Effector memory CD8-positive, alpha-beta T cell (primary cell): ENCODE measurements at places on chromosomes 16 and 17.

- DNase-seq = no peak
Measured at GRCh38 chr16:71675380-71675779, 49.1 kb downstream of the PHLPP2 start.

DNA sequence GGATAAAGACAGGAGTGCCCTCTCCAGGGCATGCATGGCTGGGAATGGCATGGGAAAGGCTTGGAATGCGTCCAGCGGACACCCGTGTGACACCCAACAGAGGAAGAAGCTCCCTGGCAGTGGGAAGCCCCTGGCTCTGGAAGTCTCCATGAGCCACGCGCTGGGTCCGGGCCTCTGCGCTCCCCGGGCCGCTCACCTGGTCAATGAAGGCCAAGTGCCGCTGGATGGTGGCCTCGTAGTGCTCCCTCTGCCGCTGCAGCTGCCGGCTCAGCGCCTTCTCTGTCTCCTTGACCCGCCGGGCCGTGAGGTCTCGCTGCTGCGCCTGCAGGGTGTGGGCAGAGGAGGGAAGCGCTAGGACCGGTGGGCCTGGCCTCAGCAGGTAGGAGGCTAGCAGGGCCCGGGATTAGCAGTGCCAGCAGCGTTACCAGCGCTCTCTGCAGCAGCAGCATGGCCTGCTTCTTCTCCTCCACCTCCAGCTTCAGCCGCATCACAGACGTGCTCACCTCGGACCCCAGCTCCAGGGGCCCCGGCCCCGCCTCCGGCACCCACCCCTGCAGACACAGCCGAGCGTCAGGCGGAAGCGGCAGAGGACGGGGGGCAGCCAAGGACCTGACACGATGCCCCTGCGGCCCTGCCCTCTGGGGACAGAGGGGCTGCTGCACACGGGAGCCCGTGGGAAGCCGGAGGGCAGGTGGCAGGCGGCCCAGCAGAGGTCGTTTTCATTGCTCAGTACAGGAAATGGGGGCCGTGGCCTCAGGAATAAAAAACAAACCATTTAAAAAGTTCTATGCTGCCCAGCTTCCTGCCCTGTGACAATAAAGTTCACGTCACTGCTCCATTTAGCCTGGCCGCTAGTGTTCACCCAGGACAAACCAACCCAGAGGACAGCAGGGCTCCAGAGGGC is 26.0 kb downstream of the CEP131 start:
- DNase-seq = no peak

- DNase-seq = no peak
Measured at GRCh38 chr16:79092846-79093245, 507.7 kb downstream of the MAF start.

DNA sequence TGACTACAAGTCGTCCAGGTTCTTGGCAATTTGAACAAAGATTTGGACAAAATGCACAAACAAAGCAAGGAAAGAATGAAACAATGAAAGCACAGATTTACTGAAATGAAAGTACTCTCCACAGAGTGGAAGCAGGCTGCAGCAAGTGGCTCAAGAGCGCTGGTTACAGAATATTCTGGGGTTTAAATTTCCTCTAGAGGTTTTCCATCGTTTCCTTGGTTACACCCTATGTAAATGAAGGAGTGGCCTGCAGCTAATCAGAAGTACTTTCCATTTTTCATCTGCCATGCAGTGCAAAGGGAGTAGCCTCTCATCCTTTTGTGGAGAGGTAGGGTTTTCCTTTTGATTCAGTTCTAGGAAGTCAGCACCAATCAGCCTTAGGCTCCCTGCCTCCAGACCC is 11.8 kb downstream of the STXBP4 start:
- DNase-seq = no peak

GRCh38 chr17:50534979-50535326 is 2.4 kb downstream of the EPN3 start:
- no peak for DNase-seq
